ENCODE measurements at places on chromosomes 6 and 20.

DNA sequence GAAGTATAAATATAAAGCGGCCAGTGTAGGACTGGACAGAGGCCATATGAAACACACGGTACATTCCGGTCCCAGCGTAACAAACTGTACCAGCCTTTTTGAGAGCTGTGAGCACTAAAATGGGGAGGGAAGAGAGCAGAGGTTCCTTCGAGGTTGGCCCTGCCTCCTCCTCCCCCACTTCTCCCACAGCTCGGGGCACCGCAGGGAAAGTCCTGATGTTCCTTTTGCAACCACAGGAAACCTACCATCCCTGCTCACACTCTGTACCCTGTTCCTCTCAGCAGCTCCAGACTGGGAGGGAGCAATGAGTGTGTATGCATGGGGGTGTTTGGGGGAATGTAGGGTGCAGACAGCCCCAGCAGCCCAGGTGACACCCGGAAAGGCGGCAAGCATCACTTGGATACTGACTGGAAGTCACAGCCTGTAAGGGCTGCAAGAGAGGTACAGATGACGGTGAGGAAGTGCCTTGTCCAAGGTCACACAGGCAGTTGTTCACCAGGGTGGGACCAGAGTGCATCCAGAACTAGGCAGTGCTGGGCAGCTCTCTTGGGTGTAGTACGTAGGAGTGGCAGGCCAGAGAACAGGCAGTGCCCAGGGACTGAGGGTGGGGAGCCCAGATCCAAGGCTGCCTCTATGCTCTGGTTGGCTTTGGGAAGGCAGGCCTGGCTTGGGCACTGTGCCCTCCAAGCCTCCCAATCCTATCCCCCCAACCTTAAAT, 11.0 kb upstream of the ARMC12 start:
- no peak for DNase-seq

- no peak for DNase-seq
Observed at GRCh38 chr6:148932731-148933130, 185.9 kb downstream of the UST start.

- no peak for DNase-seq
Observed at GRCh38 chr20:62816031-62816883, 593 bp upstream of the COL9A3 start.

GRCh38 chr6:73585566-73586415, 65.0 kb upstream of the EEF1A1 start:
- DNase-seq: peak; percentile 89

DNA sequence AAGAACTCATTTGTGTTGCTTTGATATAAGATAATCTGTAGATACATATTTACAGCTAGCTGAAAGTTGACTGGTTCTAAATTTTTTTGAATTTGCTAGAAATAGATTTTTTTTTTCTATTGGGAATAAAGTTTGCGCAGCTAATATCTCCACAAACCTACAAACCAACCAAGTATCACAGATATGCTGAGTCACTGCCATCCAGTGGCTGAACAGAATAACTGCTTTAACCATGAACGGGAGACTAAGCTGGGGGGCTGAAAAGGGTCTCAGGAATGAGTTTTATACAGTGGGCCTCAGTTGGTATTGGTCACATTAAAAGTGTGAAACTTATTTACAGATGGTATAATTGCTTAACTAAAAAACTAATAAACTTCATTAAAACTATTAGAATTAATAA, 326.7 kb upstream of the CNR1 start:
- peak; percentile 16 for DNase-seq

DNA sequence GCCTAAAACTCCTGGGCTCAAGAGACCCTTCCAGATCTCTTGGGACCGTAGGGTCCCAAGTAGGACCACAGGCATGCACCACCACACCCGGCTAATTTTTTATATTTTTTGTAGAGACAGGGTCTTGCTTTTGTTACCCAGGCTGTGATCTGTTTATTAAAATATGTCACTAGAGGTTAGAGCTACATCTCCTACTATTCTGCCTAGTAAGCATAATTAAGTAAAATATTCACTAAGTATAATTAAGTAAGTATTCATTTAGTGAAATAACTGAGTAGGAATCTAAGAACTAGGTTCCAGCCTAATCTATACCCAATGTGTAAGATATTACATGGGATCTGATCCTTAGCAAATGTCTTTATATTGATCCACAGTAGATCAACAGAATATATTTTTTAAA, 40.2 kb upstream of the GCM1 start:
- no peak for DNase-seq

- DNase-seq: no peak
Observed at GRCh38 chr6:104229057-104229456, 630.7 kb downstream of the HACE1 start.
